ENCODE measurements at places on chromosomes 12 and 14.

GRCh38 chr12:103518899-103519298 is 23.1 kb upstream of the C12orf42 start:
- DNase-seq, result no peak

- no peak for DNase-seq
Measured at GRCh38 chr12:20369305-20370013, 1.1 kb downstream of the PDE3A start.

DNA sequence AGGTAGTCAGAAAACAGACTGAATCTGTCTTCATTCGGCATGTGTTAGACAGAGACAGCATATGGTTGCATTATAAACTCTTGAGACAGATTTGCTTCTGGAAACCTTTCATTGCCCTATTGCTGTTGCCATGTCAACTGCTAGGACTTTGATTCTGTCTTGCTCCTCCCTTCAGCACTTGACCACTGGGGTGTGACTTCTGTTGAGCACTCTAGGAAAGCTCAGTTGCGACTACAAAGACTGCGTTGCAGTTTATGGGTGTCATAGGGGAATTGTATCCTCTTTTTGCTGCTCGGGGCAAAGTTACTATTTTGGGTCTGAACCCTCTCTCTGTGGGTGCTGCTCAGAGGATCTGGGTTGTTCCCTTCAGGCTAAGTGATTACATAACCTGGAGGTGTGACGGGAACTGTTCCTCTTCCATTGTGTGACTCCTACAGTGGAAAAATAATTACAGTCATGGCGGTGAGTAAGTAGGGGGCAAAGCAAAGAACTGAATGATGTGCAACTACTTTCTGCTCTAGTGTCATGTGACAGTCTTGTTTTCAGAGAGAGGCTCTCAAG is 44.3 kb upstream of the TRIM9 start:
- DNase-seq, result no peak

DNA sequence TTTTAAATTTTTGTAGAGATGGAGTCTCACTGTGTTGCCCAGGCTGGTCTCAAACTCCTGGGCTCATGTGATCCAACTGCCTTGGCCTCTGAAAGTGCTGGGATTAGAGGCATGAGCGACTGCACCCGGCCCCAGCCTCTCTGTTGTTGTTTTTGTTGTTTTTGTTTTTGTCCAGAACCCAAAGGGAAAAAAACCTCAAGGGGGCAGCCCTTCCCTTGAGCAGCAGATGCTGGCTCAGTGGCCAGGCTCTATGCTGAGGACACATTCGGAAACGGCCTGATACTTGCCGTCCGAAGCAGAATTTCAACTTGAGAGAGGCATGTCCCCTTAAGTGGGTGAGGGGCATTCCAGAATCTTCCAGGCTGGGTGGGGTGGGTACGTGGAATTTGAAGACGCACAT is 6.7 kb downstream of the MVK start:
- no peak for DNase-seq

- DNase-seq, result no peak
Measured at GRCh38 chr12:67911275-67911600, 78.0 kb upstream of the IFNG-AS1 start.

DNA sequence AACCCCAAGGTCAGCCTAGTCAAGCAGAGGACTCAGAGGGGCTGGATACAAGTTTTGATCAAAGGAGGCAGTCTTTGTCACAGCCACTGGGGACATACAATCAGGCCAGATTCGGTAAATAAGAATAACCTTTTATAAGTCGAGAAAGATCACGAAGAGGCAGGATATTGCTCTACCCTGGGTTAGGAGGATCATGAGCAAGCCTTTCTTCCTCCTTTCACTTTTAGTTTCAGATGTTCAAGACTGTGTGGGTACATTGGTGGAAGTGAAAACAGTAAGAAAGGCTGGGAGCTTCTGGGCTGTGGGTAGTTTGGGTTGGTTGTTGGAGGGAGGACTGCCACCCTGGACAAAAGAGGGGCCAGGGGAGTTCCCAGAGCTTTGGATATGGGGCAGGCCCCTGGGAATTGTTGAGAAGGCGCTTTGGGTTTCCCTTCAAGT is 127.7 kb downstream of the SNAPC1 start:
- DNase-seq, result peak; percentile 5

DNA sequence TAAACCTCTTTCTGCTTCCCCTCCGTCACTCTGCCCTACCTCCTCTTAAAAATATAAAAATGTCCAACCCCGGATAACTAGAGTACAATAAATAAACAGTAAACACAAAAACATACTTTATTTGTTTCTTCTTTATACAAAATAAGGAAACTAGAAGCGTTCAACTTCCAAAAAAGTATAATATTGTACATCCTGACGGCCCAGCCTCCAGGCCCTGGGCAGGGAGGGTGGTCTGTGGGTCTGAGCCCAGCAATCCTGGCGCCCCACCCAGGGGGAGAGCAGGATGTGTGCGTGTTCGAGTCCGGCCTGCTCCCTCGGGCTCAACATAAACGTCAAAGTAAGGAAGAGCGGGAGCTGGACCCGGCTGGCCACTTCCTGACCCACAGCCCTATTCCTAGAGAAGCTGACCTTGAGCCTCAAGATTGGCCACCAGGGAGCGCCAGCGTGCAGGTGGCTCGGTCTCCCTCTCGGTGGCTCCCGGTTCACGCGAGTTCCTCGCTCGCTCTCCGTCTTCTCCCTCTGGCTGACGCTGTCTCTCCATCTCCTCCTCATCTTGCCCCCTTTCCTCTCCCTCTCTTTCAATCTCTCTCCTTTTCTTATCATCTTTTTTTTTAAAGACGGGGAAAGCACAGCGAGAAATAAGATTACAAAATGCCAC is 9.4 kb downstream of the LHX5 start:
- peak; percentile 65 for DNase-seq

Measured in effector memory CD8-positive, alpha-beta T cell (primary cell).